ENCODE measurements at places on chromosomes 2 and 18. TPM values are rescaled to one million over a fixed set of nuclear protein-coding genes. Genes with fewer than 3 reads are reported as not detected.

- DNase-seq = no peak
These were observed 169.6 kb upstream of the HAAO start for GRCh38 chr2:42961961-42962360.

- no peak for DNase-seq
These were observed 51.1 kb upstream of the LGALSL start for GRCh38 chr2:64402876-64403275.

GRCh38 chr2:45568935-45569334 lies 42.1 kb downstream of the SRBD1 start:
- no peak for DNase-seq

DNA sequence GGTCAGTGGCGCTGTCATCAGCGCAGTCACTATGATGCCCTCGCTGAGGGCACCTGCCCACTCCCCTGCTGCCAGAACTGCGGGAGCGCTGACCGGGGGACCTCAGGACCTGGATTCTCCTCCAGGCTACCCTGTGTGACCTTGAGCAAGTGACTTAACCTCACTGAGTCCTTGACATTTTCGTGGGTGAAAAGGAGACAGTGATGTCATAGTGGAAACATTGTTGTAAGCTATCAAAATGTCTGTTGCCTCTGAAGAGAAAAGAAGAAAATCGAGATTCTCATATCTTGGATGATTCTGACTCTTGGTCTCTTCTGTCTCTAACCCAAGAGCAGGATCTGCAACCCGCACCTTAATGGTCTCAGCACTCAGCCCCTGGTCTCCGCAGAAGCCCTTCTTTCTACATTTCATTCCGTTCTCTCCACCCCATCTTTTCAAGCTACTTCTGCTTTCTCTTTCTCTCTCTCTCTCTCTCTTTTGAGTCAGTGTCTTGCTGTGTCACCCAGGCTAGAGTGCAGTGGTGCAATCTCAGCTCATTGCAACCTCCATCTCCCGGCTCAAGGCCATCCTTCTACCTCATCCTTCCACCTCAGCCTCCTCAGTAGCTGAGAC lies 978 bp upstream of the TUBA4A start:
- no peak for DNase-seq

GRCh38 chr2:174666845-174667244 lies 69.2 kb upstream of the WIPF1 start:
- DNase-seq = no peak

DNA sequence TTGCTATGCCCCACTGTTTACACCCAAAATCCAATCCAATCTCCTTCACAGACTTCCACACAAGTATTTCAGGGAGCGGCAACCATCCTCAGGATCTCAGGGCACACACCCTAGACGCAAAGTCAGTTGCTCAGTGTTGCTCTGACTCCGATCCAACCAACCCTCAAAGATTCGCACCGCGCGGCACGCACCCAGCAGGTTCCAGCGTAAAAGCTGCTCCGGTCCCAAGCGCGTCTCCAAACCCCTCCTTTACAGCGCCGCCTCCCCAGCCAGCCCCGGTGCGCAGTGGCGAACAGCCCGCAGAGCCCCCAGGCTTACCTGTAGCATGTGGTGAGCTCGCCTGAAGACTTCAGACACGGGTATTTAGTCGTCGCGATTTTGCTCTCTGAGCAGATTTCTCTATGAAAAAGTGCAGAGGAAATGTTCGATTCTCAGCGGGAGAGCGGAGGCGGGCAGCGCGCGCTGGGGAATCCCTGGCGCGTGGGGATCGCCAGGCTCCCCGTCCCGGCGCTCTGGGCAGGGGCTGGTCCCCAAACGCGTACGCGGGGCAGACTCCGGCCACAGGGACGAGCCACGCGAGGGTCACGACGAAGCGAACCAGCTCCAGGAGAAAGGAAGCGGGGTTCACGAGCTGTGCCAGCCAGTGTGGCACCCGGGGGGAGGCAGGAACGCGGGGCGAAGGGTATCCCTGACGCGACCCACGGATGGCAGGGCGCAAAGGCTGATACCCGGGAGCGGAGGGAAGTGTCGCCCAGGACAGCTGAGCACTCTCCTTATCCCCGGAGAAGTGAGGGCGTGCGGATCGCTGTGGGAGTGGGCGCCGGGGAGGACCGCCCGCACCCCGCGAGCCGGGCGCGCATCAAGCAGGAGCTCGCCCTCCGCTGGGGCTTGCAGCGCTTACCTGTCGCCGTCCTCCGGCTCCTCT lies 650 bp downstream of the CCBE1 start:
- peak; percentile 67 for DNase-seq

DNA sequence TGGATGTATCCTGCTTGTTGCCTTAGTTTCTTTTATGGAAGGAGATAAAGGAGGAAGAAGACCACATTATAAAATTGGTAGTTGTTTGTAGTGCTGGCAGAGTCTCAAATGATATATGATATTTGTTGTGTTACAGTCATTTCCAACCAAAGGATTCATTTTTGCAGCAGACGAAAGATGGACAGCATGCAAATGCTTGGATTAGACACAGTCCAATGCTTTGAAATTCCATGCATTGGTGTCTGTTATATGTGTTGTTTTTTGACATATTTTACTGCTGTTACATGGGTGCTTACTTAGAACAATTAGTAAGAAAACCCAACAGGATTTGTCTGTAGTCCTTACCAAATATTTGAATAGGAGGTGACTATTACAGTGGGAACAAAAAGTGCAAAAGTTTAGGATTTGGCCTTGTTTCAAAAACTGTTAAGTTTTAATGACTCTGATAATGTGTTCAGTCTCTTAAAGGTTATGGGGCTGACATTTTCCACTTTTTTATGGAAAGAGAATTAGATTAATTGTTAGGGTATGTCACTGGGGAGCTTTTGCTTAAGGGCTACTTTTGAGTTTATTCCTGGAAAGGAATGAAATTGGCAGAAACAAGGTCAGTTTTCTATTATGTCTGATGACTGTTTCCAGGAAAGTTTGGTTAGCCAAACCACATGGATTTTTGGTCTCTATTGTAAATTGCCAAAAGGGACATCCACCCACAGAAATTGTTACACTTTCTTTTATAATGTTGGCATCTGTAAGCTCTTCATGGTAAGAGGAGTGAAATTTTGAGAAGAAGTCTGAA lies 229.4 kb upstream of the MMADHC start:
- DNase-seq = peak; percentile 29

DNA sequence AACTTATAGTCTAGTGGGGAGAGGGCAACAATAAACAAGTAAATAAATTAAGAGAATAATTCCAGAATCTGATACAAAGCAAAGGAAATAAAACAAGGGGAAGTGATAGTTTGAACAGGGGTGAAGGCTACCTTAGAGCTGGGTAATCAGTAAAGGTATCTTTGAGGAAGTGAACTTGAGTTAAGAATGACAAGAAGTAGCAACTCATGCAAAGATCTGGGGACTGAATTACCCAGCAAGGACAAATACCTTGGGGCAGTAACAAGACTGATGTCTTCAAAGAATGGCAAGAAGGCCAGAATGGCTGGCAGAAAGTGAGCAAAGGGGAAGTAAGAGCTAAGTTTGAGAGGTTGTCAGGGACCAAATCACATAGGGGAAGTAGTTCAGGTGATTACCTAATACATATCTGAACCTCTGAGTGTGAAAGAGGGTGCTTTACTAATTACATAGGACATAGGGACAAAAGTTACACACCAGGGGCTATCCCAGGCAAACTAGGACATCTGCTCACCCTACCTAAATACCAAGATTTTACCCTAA lies 244.6 kb upstream of the HNRNPA3 start:
- DNase-seq = no peak

DNA sequence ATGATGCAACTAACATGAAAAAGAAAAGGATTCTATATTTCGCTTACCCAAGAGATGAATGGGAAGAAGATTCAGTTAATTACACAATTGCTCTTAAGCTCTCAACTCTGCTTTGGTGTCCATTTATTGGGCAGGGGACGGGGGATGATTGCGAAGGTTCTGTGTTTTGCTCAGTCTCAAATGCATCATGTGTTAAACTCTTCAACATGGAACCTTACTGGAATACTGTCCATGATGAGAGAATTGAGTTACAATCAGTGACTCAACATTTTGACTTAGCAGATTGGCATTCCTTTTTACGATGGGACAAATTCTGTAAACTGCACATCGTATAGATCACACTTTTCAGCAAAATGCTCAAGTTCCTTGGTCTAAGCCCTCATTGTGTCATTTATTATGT lies 135.6 kb downstream of the RBMS1 start:
- DNase-seq = peak; percentile 55

- no peak for DNase-seq
These were observed 17.2 kb upstream of the KCNG2 start for GRCh38 chr18:79780547-79780946.

DNA sequence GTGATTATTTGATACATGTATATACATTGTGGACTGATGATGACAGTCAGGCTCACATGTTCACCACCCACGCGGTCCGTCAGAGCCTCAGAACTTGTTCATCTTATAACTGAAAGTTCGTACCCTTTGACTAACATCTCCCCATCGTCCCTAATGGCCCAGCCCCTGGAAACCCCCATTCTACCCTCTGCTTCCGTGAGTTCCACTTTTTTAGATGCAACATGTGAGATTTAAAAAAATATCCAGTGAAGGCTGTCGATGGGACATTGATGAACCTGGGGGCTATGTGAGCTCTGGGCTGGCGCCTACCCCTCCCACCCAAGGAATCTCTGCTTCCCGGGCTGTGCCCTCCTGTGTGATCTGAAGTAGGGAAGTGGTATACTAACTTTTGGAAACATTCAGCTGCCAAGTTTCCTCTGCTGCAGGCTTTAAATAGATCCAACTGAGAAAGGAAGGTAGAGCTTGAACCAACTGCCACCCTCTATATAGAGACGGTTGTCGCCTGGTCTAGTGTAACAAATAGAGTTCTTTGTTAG lies 163.8 kb downstream of the FAM210A start:
- no peak for DNase-seq

DNA sequence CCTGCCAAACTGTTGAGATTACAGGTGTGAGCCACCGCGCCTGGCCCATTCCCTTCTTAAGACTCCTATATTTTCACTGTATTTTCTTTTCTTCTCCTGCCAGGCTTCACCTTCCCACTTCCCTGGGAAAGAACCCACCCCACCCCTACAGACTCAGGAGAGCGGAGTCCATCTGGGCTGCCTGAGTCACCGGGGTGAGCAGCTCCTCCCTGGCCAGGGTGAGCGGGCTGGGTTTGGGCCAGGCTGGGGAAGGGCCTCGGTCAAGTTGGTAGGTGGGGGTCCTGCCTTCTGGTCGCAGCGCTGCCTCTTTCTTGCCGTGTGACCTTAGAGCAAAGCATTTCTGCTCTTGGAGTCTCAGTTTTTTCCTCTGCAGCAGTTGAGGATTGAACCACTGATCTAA lies 2.1 kb upstream of the GAREM2 start:
- DNase-seq = no peak

- DNase-seq = peak; percentile 78
These were observed 105.0 kb upstream of the CDC42EP3 start for GRCh38 chr2:37776487-37776886.

DNA sequence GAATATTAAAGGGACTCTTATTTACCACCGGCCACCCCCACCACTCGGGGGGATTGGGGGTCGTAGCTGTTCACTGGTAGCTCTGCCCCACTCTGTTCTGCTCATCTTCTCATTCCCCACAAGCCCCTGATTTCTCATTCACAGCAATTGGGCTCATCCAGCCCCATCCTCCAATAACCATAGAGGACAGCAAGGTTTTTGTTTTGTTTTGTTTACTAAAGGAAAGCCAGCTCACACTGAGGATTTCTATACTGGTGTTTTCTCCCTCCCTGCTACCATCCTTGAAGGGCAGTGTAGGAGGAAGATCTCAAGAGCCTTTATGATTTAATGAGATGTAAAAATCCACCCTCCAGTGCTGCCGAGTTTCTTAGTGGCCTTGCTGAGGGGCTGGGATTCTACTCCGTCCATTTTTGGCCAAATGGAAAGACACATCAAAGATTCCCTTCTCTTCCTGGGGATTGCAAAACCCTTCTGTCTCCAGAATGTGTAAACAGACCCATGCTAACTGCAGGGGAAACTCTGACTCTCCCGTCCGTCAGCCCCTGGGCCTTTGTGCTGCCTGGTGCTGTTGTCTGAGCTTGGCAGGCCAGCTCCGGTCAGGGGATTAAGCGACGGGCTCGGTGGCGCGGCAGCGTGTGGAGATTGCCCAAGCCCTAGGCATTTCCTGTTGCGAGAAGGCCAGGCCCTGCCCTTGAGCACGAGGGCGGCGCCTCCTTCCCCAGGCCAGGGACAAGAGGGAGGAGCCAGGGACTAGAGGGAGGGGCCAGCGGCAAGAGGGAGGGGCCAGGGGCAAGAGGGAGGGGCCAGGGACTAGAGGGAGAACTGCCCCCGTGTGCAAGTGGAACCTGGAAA lies 165.0 kb downstream of the ANTXR1 start:
- DNase-seq = peak; percentile 100

GRCh38 chr18:7766817-7767216 lies 199.7 kb downstream of the PTPRM start:
- no peak for DNase-seq

DNA sequence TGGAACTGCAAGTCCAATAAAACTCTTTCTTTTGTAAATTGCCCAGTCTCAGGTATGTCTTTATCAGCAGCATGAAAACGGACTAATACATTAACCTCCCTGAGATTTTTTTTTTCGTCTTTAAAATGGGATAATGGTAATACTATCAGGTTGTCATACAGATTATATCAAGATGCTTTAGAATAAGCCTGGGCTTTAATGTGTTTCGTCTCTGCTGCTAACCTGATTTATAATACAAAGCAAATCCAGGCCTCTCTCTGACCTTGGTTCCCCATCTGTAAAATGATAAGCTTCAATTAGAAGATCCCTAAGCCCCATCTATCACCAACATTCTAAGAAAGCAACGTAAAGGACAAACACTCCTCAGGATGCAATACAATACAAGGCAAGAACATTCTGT lies 283.5 kb downstream of the LRATD1 start:
- no peak for DNase-seq

Gene ARMC9
- total RNA-seq = 189 TPM

Gene CYP27C1
- total RNA-seq = under 0.01 TPM

Gene RFTN2
- total RNA-seq = 4.7 TPM

Gene SERPINB7
- total RNA-seq = 6.1 TPM

Gene MYO3B
- total RNA-seq = not detected

Gene LYG1
- 0.32 TPM for total RNA-seq

Gene GKN2
- not detected for total RNA-seq

Gene CIAO1
- 93.7 TPM for total RNA-seq

Gene IL1RN
- not detected for total RNA-seq

Gene GALNT14
- total RNA-seq = under 0.01 TPM
